Neural crest cell (in vitro differentiated cells): ENCODE measurements at places on chromosomes 4 and X.

GRCh38 chrX:1686642-1687041 lies 71.8 kb downstream of the ASMT start:
- no peak for DNase-seq

- DNase-seq, result no peak
Observed at GRCh38 chr4:109429545-109429944, 4.1 kb upstream of the SEC24B start.

DNA sequence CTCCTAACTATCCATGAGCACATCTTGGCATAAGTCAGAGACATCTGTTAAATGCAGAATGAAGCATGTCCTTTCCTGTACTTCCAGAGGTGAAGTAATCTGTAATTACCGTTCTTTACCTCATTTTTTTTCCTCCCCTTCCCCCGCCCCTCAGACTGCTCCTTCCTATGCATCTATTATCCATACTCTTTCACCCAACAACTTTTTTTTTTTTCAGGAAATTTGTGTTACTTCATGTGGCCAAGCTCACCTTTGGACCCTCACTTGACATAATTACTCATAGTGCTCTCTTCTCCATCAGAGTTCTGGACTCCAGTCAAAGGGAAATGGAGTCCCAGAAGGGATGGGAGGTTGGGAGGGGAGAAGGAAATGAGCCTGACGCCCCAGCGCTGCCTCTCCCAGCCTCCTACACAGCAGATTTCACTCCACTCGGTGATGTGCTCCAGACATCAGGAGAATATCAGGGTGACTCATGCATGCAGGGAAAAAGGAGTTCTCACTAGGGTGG lies 568.8 kb downstream of the STIM2 start:
- DNase-seq, result no peak

DNA sequence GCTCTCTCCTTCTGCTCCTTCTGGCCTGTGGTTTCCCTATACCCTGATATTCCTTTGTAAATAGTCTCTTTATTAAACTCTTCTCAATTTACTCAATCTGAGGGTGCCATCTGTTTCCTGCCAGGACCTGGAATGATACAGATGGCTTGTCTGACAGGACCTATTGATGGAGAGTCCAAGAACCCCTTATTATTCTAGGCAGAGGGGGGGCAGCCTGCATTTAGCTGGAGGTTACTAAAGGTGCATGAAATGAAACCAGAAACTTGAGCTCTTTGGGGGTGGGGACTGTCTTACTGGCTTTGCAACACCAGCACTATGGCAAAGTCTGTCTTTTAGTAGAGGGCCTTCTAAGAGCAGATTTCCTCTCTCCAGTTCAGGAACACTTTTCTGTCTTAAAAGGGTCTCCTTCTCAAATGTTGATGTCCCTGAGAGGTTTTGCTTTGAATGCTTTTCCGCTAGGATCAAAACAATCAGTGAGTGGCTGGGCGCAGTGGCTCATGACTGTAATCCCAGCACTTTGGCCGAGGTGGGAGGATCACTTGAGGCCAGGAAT lies 162.5 kb upstream of the MED14 start:
- no peak for DNase-seq

GRCh38 chr4:99205153-99205979 lies 13.7 kb downstream of the ADH6 start:
- no peak for DNase-seq

DNA sequence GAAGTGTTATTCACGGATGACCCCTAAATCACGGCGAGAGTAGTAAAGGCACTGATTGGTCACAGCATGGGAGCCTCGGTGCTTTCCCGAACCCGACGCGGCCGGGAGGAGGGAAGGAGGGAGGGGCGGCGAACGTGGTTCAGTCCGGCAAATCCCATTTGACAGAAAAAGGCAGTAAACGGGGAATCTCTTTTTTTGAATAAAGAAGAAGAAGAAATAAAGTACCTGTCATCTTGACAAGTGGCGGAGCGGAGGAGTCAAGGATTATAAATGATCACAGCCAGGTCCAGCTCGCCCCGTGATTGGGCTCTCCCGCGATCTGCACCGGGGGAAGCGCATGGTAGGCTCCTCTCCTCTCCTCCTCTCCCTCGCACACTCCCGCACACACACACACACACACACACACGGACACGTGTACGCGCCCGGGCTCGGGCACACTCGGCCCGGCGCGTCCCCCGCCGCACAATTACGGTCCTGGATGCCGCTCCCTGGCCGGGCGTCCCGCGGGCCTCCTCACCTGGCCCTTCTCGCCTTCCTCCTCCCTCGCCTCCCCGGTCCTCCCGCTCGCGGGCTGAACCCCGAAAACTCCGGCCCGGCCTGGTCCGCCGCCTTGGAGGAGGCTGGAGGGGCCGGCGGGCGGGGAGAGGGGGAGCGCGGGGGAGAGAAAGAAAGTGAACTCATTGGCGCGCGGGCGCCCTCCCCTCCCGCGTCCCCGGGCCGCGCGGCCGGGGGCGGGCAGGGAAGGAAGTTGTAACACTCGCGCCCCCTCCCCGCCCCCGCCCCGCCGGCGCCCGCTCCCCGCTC lies 99.2 kb upstream of the TENM3 start:
- peak; percentile 51 for DNase-seq

- peak; percentile 40 for DNase-seq
Observed at GRCh38 chr4:52751487-52751911, 274 bp upstream of the ERVMER34-1 start.

DNA sequence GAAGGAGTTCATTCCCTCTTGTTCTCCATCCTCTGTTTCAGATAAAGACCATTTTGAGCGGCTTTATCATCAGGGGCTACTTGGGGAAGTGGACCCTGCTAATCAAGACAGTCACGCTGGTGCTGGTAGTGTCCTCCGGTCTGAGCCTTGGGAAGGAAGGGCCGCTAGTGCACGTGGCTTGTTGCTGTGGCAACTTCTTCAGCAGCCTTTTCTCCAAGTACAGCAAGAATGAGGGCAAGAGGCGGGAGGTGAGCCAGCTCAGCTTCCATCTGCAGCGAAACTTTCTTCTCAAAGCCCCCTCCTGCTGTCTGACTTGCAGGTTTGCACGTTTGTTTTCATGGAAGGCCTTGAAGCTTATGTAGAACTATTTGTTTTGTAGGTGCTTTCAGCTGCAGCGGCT lies 49.5 kb downstream of the CLCN4 start:
- no peak for DNase-seq

DNA sequence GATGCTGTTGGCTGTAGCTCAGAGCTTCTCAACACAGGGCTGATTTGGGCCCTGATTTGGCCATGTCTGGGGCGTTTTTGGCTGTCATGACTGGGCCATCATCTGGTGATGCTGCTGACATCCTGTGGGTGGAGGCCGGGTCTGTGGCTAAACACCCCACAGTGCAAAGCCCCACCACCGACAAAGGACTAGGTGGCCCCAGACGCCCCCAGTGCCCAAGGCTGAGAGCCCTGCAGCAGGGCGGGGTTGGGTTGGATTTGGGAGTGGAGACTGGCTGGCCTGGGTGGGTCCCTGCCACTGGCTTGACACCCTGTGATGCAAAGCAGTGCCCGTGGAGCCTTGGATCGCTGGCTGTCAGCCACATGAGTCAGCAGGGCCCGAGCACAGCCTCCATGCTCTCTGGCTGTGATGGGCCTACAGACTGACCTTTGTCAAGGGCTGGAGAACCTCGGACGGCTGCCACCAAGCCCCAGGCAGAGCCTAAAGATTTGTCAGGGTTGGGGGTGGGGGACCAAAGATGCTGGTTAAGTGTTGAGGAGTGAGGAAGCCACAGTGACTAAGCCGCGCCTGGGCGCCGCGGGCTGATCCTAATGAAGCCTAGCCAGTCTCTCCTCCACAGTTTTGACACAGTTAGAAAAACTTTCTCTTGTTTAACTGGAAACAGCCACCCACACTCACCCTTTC lies 28.3 kb downstream of the CYTL1 start:
- DNase-seq, result no peak

GRCh38 chr4:821181-821591 lies 4.7 kb downstream of the CPLX1 start:
- DNase-seq, result no peak

DNA sequence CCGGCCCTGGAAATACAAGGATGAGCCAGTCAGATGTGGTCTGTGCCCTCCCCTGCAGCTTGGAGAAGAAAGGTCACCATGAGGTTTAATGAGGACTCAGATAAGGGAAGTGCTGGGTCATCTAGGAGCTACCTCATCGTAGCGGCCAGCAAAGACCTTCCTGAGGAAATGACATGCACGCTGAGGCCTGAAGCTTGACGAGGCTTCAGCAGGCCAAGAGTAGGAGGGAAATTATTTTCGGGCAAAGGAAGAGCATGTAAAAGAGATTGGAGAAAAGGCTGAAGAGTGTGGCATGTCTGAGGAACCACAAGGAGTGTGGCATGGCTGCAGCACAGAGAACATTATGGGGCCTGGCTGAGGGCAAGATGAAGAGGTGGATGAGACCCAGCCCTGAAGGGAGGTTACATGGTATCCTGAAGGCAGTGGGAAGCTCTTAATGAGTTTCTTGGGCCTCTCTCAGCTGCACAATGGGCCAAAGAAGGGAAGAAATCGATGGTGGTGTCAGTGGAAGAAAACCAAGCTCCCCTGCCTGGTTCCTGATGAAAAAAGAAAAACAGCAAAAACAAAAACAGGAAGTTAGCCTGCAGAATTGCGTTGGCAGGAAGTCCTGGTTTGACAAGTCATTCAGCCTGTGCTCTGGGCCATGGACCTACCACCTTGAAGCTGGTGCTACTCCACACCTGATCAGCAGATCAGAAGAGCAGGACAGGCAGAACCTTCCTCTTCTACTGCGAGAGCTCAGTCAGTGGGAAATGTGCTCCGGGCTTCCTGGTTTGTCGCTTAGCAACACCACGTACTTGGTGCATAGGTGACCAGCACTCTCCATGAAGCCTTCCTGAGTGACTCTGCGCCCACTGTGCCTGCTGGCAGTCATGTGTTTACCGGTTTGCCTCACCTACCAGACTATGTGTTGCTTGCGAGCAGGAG lies 134.5 kb upstream of the KLF3 start:
- DNase-seq, result no peak

DNA sequence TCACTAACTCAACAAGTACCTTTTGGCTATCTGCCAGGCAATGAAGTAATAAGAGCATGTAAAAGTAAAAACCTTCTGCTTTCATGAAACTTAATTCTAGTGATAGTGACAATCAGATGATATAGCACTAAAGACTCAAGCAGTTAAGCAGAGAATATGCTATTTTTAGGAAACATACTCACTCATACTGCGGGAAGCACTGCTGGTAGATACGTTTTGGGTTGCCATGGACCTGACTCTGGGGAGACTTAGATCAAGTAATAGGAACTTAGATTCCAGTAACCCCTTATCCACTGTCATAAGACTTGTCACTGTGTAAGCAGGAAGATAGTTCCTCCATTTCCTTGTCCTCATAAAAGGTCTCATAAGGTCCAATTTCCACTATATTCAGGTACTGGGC lies 386.3 kb downstream of the DMD start:
- no peak for DNase-seq

DNA sequence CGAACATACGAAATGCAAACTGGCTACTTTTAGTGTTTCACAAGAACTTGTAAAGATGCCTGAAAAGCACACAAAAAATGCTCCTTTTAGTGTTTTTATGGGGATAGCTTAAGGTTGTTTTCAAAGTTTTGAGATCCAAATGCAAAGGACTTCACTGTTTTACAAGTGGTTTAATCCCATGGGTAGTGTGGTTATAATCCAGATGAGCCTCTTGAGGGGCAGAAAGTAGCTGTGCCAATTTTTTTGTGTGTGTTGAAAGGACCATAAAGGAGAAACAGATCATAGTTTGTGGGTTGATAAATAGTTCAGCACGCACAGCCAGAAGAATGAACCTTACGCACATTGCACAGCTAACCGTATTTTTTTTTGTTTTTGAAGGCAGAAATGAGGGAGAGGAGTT lies 126.9 kb upstream of the GIMD1 start:
- DNase-seq, result no peak

DNA sequence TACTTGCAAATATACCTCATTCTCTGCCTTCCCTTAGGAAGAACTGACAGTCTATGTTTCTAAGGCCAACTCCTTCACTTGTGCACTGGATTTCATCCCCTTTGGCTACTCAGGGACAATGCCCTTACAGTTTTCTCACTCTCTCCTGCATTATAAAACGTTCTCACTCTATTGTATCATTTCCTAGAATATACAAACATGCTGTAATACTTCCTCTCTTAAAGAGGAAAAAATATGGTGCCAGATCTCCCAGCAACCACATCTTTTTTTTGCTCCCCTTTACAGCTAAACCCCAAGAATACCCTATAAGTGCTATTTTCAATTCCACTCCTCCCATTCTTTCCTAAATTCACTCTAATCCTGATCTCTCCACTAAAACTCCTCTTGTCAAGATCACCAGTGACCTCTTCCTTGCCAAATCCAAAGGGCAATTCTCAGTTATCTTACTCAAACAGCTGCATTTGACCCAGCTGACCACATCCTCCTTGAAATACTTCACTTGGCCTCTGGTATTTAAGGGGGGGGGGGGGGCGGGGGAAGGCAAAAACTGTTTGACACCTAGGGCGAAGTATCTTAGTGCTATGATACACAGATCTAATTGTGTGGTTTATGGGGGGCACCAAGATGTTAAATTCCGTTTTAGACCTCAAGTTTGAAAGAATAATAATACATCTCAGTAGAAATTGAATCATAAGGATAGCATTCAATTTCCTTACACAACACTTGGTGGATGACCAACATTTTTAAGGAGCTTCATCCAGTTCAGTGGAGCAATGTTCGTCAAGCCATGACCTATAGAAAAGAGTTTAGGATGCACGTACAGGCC lies 1.6 kb downstream of the RCHY1 start:
- no peak for DNase-seq
